ENCODE measurements at places on chromosomes 7 and 10. TPM values are rescaled to one million over a fixed set of nuclear protein-coding genes. Genes with fewer than 3 reads are reported as not detected.

SPDYE18 gene
- total RNA-seq, result 1.6 TPM

GRCh38 chr7:150665896-150666295 is 19.6 kb upstream of the GIMAP2 start:
- H3K27me3 ChIP-seq, result no peaks in the 10 kb centered on the region
- no peak for DNase-seq
- no peaks in the 10 kb centered on the region for H3K36me3 ChIP-seq
- H3K4me3 ChIP-seq, result no peak overlapping the region
- no peak overlapping the region for H3K27ac ChIP-seq

GRCh38 chr10:100985336-100985735 is 2.0 kb downstream of the MRPL43 start:
- peaks cover 3% of the 10 kb centered on the region for H3K36me3 ChIP-seq
- DNase-seq, result no peak
- H3K4me3 ChIP-seq, result no peak overlapping the region
- H3K4me1 ChIP-seq, result peaks cover 12% of the 10 kb centered on the region
- no peaks in the 10 kb centered on the region for H3K27me3 ChIP-seq

TAX1BP1 gene
- total RNA-seq, result 156 TPM

DNA sequence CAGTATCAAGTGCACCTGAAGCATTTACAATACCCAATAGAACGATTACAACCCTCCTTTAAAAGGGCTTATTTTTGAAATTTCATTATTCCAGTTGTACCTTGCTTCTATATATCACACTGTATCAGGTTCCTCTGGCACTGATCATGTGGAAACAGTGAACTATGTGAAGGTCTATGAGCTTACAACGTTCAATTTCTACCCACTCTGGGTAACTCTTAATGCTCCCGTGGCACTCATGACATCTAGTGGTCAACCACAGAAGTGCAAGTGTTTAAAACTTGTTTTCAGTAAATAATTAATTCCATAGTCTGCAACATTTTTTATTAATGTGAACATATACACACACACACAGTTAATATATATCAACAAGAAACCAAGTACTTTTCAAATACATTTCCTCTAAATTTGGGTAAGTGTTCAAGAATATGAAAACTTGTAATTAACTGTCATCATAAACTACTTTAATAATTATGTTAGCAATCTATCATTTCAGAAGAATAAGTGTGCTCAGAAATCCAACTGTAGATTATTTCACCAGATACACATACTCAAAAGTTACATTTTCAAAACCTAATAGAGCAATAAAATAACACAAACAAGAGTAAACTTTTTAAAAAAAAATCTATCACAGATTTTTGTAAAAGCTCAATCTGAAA is 61.0 kb downstream of the MPP7 start:
- H3K36me3 ChIP-seq, result no peaks in the 10 kb centered on the region
- H3K4me3 ChIP-seq, result no peak overlapping the region
- no peak overlapping the region for H3K27ac ChIP-seq
- DNase-seq, result no peak
- no peaks in the 10 kb centered on the region for H3K4me1 ChIP-seq

DNA sequence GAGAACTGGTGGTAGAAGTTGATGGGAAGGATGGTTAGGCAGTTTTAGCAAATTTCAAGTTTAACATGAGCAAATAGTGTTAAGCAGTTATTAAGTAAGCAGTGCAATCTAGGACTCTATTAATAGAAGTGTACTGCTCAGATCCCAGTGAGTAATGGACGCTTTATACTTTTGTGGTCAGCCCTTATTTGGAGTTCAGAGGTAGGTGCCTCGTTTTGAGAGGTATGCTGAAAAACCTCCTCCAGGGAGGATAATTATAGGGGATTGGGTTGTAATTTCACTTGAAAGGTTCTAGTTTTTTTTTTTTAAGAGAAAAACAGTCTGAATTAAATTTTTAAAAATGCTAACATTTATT is 33.5 kb upstream of the CCDC7 start:
- no peaks in the 10 kb centered on the region for H3K4me1 ChIP-seq
- no peak overlapping the region for H3K27ac ChIP-seq

RASA4B gene
- total RNA-seq, result 11.1 TPM

SPDYE1 gene
- not detected for total RNA-seq

DYDC2 gene
- total RNA-seq, result not detected

GATA3 gene
- total RNA-seq, result 36.4 TPM

DNA sequence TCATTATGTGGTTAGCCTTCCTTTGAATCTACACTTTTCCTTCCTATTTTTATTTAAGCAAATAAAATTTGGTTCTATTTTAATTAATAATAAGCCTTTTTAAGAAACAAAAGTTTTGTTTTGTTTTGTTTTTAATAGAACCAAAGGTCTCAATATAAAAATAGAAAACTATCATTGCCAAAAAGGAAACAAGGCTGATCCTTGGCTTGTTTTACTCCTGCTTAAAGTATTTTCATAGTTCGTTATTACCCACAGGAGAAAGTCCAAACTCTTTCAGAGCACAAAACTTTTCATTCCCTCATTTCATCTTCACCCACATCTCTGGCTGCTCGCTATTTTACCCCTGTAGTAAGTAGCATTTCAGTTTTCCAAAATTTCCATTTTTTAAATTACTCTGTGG is 374.8 kb downstream of the SEMA3D start:
- no peak overlapping the region for H3K27ac ChIP-seq
- no peaks in the 10 kb centered on the region for H3K36me3 ChIP-seq
- no peak overlapping the region for H3K4me3 ChIP-seq

- no peaks in the 10 kb centered on the region for H3K4me1 ChIP-seq
- DNase-seq, result no peak
- no peak overlapping the region for H3K4me3 ChIP-seq
- H3K36me3 ChIP-seq, result no peaks in the 10 kb centered on the region
- no peaks in the 10 kb centered on the region for H3K27me3 ChIP-seq
- H3K27ac ChIP-seq, result no peak overlapping the region
Observed at GRCh38 chr10:101052285-101052684, 9.5 kb upstream of the KAZALD1 start.

GRCh38 chr7:119026391-119026790 is 801.9 kb downstream of the ANKRD7 start:
- H3K36me3 ChIP-seq, result no peaks in the 10 kb centered on the region
- no peaks in the 10 kb centered on the region for H3K4me1 ChIP-seq
- DNase-seq, result no peak

- H3K27me3 ChIP-seq, result no peaks in the 10 kb centered on the region
- H3K36me3 ChIP-seq, result no peaks in the 10 kb centered on the region
- H3K4me1 ChIP-seq, result no peaks in the 10 kb centered on the region
Observed at GRCh38 chr7:154178895-154179294, 126.7 kb downstream of the DPP6 start.

GRCh38 chr10:130664526-130664925 is 528.3 kb downstream of the GLRX3 start:
- DNase-seq, result no peak
- H3K4me1 ChIP-seq, result no peaks in the 10 kb centered on the region
- H3K27ac ChIP-seq, result no peak overlapping the region
- H3K27me3 ChIP-seq, result no peaks in the 10 kb centered on the region
